Immature natural killer cell (primary cell): ENCODE measurements at places on chromosomes 7 and 10.

GRCh38 chr10:118844731-118845521 lies 90.2 kb upstream of the CACUL1 start:
- DNase-seq = no peak

DNA sequence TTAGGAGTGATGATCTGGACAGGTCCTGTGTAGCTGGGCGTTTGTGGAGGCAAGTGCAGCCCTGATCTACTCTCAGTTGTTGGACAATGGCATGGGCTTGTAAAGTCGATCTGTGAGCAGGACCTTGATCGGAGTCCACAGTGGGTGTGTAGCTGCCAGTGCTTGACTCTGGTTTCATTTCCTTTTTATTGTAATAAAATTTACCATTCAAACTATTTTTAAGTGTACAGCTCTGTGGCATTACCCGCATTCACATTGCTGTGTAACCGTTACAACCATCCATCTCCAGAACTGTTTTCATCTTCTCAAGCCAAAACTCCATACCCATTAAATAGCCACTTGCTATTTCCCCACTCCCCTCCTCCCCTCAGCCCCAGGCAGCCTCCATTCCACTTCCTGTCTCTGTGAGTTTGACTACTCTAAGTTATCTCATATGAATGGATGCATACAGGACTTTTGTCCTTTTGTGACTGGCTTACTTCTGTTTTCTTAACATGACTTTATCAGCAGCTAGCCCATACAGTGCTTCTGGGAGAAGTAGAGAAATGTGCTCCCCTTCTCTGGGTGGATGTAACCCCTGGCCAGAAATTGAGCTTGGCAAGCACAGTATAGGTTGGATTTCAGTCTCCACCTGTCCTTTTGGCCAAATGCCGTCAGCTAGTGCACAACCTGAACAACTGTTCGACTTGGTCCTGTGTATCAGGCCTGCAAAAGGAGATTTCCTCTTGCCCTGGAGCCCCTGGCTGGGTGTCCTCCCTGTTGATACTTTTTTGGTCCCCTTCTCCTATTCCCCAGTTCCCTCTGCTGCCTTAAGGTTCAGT lies 180.0 kb downstream of the LRMDA start:
- DNase-seq = no peak

DNA sequence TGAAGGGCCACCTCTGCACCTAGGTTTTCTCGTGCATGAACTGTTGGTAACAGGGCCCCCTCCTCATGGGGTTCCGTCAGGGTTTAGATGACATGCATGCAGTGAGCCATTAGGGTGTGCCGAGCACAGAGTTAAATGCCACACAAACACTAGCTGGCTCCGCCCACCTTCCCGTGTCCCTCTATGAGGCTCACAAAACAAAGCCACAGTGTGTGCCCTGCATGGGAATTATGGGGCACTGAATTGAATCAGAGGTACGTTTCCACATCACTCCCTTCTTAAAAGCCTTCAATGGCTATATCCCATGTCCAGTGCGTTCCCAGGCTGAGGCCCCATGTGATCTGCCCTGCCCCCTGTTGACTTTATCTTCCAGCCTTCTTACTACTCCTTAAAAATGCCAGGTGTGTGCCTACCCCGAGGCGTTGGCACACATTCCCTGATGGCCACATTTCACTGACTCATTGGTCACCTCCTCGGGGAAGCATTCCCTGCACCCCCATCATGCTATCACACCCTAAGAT lies 35.7 kb downstream of the GSDME start:
- DNase-seq = no peak

DNA sequence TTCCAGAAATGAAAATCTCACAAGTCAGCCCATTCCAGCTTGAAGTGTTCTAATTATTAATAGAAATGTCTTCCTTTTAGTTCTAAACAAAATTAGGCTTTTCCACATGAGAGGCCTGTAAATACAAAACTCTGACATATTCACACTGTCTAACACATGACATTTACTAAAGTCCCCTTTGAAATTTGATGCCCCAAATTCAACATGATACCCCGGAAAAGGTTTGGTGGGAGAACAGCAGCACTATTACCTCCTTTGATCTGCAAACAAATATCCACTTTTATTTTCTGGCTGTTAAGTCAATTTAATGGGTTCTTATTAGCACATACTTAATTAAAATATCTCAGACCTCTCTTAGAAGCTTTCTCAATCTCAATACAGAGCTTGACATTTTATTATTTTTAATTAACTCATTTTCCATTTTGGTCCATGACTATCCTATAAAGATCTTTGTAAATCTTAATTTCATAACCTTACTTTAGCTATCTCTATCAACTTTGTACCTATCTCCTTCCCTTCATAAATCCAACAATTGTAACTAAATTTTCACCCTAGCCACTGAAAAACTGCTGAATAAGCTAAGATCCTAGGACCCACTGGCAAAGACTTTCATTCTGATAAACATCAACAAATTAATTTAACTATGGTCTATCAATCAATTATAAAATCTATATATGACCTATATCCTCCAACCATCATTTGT lies 63.2 kb downstream of the USP6NL start:
- no peak for DNase-seq

DNA sequence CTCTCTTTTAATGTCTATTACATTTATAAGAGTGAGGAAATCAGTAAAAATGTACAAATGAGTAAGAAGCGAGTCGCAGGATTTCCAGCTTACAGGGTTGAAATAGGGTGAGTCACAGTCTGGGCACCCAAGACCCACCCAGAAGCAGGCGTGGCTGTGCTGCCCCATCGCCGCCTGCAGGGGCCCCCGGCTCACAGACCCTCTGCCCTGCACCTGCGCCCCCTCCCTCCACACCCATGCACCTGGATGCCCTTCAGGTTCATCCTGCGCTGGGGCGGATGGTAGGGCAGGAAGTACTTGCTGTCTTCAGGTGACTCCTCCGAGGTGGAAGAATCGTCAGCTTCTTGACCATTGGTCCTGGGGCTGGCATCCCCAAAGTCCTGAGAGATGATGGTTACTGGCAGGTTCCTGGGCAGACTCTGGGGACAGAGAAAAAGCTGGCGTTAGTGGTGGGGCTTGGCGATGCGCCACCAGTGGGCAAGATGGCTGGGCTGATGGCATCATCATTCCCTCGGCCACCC lies 90.2 kb upstream of the GNA12 start:
- DNase-seq = no peak

GRCh38 chr7:115233809-115234208 lies 311.9 kb downstream of the MDFIC start:
- DNase-seq = no peak

DNA sequence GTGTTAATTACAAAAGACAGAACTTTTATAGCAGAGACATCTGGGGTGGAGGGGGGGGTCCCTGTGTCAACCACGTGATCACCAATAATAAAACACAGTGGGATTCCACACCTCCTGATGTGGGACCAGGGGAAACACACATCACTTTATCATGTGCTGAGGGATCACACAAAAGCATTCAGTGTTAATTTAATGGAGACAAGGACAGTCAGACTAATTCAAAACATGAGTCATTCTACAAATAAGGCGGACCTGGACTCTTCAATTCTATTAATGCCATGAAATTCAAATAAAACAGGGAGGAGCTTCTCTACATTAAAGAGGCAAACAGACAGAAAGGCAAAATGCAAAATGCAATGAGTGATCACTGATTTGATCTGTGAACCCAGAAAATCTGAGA lies 67.3 kb upstream of the PFKP start:
- no peak for DNase-seq

- DNase-seq = peak; percentile 3
These were observed 10.4 kb upstream of the PRKG1 start for GRCh38 chr10:51063659-51064535.

GRCh38 chr7:54985426-54986330 lies 33.1 kb upstream of the EGFR start:
- DNase-seq = no peak

DNA sequence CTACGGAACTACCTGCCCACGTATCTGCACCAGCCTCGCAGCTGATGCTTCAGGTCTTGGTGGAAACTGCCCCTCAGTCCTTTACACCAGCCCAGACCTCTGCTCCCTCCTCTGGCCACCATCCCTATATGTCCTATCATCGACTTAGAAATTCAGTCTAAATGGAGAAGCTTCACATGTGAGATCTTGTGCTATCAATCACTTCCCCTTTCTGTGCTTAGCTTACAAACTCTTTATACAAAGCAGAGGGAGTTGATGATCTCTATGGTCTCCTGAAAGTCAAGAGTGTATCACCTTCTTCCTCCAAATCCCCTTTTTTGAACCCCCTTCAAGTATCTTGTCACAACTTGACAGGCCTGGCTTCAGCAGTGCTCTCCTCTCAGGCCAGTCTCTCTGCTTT lies 30.7 kb downstream of the ZNF777 start:
- DNase-seq = no peak

- no peak for DNase-seq
These were observed 66.0 kb downstream of the SLC25A40 start for GRCh38 chr7:87810130-87810529.

- no peak for DNase-seq
These were observed 62.4 kb downstream of the ARHGAP12 start for GRCh38 chr10:31866118-31866670.

DNA sequence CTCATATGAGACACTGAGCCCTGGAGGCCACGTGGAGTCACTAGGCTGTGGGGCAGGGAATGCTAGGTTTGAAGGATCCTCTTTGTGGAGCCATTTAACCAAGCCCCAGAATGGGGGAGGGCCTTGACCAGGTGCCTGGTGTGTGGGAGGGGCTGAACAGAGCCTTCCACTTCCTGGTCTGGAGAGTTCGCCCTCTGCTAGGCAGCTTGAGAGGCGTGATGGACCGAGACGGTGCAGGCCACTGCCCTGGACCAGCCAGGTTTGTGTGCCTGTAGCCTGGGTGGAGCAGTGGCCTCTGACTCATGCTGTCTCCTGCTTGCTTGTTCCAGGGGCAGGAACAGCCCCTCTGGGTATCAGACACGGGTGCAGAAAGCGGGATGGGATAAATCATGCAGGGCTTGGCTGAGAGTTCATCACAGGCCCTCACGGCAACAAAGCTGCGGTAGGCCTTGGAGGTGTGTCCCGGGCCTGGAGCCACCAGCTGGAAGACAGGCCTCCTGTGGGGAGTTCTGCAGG lies 27.4 kb downstream of the ADAMTS14 start:
- no peak for DNase-seq

GRCh38 chr7:68965351-68965750 lies 632.9 kb upstream of the AUTS2 start:
- DNase-seq = no peak

GRCh38 chr7:55550010-55550663 lies 22.2 kb downstream of the VOPP1 start:
- DNase-seq = no peak

GRCh38 chr10:68046642-68047041 lies 28.4 kb downstream of the HERC4 start:
- no peak for DNase-seq

GRCh38 chr7:89042940-89043339 lies 247.4 kb upstream of the TEX47 start:
- DNase-seq = no peak

- DNase-seq = no peak
These were observed 293.9 kb downstream of the C7orf25 start for GRCh38 chr7:42617806-42618457.

GRCh38 chr7:140539461-140539860 lies 60.2 kb upstream of the MKRN1 start:
- no peak for DNase-seq

- DNase-seq = no peak
These were observed 189.4 kb downstream of the ELFN1 start for GRCh38 chr7:1859266-1860035.

GRCh38 chr10:58291538-58292174 lies 22.7 kb downstream of the CISD1 start:
- DNase-seq = peak; percentile 10

- DNase-seq = no peak
These were observed 75.5 kb upstream of the STARD3NL start for GRCh38 chr7:38102507-38102906.

DNA sequence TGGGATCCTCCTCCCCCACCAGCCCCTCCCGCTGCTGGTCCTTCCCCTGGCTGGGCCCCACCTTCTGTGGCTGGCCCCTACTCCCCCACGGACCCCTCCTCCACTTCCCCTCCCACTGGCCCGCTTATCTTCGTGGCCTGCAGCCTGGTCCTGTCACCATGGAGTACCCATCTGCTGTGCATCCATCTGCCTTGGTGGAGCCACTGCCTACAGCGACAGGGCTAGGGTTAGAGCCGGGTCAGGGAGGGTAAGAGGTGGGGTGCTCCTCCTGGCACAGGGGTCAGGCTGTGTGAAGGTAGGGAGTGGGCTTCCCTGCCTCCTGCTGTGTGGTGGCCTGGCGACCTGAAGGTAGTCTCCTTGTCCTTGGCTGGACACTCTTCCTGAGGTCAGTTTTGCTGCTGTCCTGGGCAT lies 5.2 kb downstream of the ADCY1 start:
- no peak for DNase-seq

- DNase-seq = no peak
These were observed 187.8 kb downstream of the PARD3 start for GRCh38 chr10:34627331-34627730.

GRCh38 chr7:15906436-15906835 lies 220.0 kb upstream of the MEOX2 start:
- no peak for DNase-seq

GRCh38 chr7:2815875-2816245 lies 28.2 kb downstream of the GNA12 start:
- no peak for DNase-seq

DNA sequence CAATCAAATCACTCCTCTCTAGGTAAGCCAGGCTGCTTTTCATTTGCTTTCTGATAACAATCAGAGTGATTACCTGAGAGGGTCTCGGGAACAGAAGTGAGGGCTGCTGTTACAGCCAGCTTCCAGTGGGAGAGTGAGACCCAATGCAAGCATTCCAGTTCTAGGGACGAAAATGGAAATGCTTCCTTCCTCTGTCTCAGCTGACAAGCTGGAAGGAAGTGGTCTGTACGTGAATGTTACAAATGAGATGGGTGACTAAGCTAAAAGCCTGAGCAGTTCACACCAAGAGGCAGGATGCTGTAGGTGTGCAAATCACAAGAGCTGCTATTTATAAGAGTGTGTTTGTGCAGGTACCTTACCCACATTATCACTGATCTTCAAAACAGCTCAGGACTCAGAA lies 772.4 kb downstream of the GRID1 start:
- no peak for DNase-seq

DNA sequence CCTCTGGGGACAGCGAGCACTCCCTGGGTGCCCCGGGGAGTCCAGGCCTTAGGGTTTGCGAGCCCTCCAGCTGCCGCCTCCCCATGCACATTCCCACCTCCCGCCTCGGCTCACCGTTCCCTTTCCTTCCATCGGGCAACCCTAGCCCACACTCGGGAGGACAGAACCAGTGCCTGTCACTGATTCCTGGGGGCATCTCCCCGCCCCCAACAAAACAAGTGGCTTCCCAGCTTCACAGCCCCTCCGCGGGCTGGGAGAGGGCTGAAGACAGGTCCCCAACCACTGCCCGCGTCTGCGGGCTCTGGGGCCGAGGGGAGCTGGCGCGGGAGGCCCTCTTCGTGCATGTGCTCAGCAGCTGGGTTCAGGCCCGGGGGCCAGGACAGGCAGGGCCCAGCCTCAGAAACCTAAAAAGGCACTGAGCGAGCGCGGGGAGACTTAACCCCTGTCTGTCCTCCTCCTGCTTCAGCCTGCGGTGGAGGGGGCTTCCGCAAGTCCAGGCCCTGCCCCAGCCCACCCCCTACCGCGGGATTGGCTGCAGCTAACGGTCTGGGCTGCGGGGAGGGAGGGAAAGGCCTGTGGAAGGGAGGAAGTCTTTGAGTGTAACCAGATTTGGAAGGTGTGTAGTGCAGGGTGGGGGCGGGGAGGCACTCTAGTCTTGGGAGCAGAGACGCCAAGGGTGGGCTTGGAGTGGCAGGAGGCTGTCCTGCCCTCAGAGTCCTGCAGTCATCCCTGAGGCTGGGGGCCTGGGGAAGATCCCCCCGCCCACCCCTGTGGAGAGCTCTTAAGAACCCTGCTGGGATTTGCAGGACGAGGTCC lies 1.2 kb downstream of the FLNC start:
- DNase-seq = no peak
